Subcutaneous preadipocyte (primary cell): ENCODE measurements at places on chromosomes 1 and 21. TPM values are rescaled to one million over a fixed set of nuclear protein-coding genes. Genes with fewer than 3 reads are reported as not detected.

The FCGR2B gene
- total RNA-seq = not detected in 2 replicates

The BRDT gene
- total RNA-seq = not detected in 2 replicates

The GALE gene
- total RNA-seq = 20.6 and 36.4 TPM in 2 replicates

The INAVA gene
- total RNA-seq = not detected in 2 replicates

The MAEL gene
- total RNA-seq = under 0.01 TPM in 1 of 2 replicates, not detected in the other

The OR2L3 gene
- not detected in 2 replicates for total RNA-seq

The ERG gene
- under 0.01 and 0.39 TPM in 2 replicates for total RNA-seq

The ADCY10 gene
- total RNA-seq = under 0.01 and 0.39 TPM in 2 replicates

The OMA1 gene
- 12.9 and 21.9 TPM in 2 replicates for total RNA-seq

The HSD3B1 gene
- total RNA-seq = not detected in 2 replicates

The TLR5 gene
- total RNA-seq = 0.73 TPM in 1 of 2 replicates, not detected in the other

The TFAP2E gene
- total RNA-seq = under 0.01 and 0.20 TPM in 2 replicates

The MIXL1 gene
- not detected in 2 replicates for total RNA-seq

The PLA2G2F gene
- total RNA-seq = not detected in 2 replicates

The PTAFR gene
- total RNA-seq = not detected in 2 replicates

The CLSTN1 gene
- total RNA-seq = 58.8 and 74.1 TPM in 2 replicates

The NCAM2 gene
- total RNA-seq = 0.39 and 1.1 TPM in 2 replicates

The PLEKHN1 gene
- 0.73 and 1.2 TPM in 2 replicates for total RNA-seq

The PLA2G2C gene
- not detected in 2 replicates for total RNA-seq

The TMEM61 gene
- not detected in 2 replicates for total RNA-seq

The TRIM46 gene
- 2.9 and 3.3 TPM in 2 replicates for total RNA-seq

The CFHR1 gene
- total RNA-seq = not detected in 2 replicates

The FCRL3 gene
- not detected in 2 replicates for total RNA-seq

The LPAR3 gene
- 0.37 and 4.7 TPM in 2 replicates for total RNA-seq

The OLFML3 gene
- total RNA-seq = 19.8 and 22.7 TPM in 2 replicates

The OR2L13 gene
- total RNA-seq = not detected in 2 replicates

The DYNLT4 gene
- total RNA-seq = not detected in 2 replicates

The RAB7B gene
- 8.2 and 9.9 TPM in 2 replicates for total RNA-seq

The OR2T11 gene
- not detected in 2 replicates for total RNA-seq

The SPRR4 gene
- not detected in 2 replicates for total RNA-seq

The ASPM gene
- 39.3 and 62.4 TPM in 2 replicates for total RNA-seq

The AVPR1B gene
- total RNA-seq = not detected in 2 replicates

The ABCB10 gene
- 14.3 and 22.7 TPM in 2 replicates for total RNA-seq

The LIN28A gene
- total RNA-seq = not detected in 2 replicates

The CAPN8 gene
- under 0.01 TPM in 1 of 2 replicates, not detected in the other for total RNA-seq

The CYP4B1 gene
- not detected in 2 replicates for total RNA-seq

The IFNLR1 gene
- total RNA-seq = not detected in 2 replicates

The CDK18 gene
- under 0.01 TPM in 1 of 2 replicates, not detected in the other for total RNA-seq

The KCNN3 gene
- under 0.01 TPM in 1 of 2 replicates, not detected in the other for total RNA-seq

The CORT gene
- 0.37 and 0.78 TPM in 2 replicates for total RNA-seq

The S1PR1 gene
- total RNA-seq = 3.3 and 6.6 TPM in 2 replicates

The OLIG2 gene
- not detected in 2 replicates for total RNA-seq

The PPM1J gene
- total RNA-seq = 1.1 and 1.6 TPM in 2 replicates

The FALEC gene
- not detected in 2 replicates for total RNA-seq

The LCE3E gene
- not detected in 2 replicates for total RNA-seq

The AMY2B gene
- total RNA-seq = 3.3 and 4.4 TPM in 2 replicates

The OR2T33 gene
- not detected in 2 replicates for total RNA-seq

The TMEM240 gene
- total RNA-seq = 2.6 and 3.1 TPM in 2 replicates

The LRRC8C gene
- total RNA-seq = 6.2 and 17.4 TPM in 2 replicates

The GMEB1 gene
- total RNA-seq = 7.3 and 10.4 TPM in 2 replicates

The CEP170 gene
- total RNA-seq = 109 and 247 TPM in 2 replicates

The CNIH4 gene
- 43.0 and 74.6 TPM in 2 replicates for total RNA-seq

The TRIM58 gene
- total RNA-seq = 0.98 and 4.0 TPM in 2 replicates

The HFM1 gene
- total RNA-seq = 0.39 and 1.1 TPM in 2 replicates

The TFF2 gene
- not detected in 2 replicates for total RNA-seq

The ITLN2 gene
- not detected in 2 replicates for total RNA-seq
